ENCODE measurements at places on chromosomes 11 and 22.

- no peak for DNase-seq
These were observed 1.1 kb downstream of the OSBP start for GRCh38 chr11:59614277-59615119.

GRCh38 chr11:44149651-44150050 is 54.2 kb downstream of the EXT2 start:
- no peak for DNase-seq

- DNase-seq = no peak
These were observed 89.9 kb upstream of the LDLRAD3 start for GRCh38 chr11:35853971-35854370.

- no peak for DNase-seq
These were observed 414.9 kb downstream of the TBC1D22A start for GRCh38 chr22:47177334-47177815.

DNA sequence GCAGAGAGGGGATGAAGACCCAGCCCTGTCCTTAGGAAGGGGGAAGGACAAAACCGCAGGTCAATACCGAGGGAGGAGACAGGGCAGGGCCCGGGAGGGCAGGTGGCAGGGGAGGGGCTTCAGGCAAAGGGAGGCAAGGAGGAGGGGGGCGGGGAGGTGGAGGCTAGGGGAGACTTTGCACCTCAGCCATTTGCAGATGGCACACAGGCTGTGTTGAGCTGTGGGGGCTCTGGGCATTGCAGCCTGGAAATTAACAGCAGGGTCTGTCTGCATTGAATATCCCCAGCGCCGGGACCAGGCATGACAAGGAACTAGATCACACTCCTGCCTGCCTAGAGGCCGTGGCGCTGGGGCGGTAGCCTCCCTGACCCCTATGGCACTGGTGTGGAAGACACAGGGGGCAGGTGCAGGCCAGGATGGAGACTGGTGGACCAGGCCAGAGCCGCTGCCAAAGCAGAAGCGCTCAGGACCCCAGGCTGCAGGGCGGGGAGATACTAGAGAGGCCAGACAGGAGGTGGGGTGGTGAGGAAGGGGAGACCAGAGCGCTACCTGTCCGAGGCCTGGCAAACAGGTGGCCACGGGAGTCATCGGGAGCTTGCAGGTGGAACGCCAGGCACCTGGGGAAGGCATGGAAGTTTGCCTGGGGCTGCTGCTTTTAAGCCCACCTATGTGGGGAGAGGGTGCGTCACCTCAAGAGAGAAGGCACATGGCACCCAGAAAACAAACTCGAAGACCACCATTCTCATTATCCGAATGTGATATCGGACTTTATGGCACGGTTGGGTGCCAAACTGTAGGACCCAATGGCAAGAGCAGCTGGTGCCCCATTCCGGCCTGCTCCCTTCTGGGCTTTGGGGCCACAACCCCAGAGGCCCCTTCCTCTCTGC is 11.5 kb downstream of the CBX6 start:
- no peak for DNase-seq

DNA sequence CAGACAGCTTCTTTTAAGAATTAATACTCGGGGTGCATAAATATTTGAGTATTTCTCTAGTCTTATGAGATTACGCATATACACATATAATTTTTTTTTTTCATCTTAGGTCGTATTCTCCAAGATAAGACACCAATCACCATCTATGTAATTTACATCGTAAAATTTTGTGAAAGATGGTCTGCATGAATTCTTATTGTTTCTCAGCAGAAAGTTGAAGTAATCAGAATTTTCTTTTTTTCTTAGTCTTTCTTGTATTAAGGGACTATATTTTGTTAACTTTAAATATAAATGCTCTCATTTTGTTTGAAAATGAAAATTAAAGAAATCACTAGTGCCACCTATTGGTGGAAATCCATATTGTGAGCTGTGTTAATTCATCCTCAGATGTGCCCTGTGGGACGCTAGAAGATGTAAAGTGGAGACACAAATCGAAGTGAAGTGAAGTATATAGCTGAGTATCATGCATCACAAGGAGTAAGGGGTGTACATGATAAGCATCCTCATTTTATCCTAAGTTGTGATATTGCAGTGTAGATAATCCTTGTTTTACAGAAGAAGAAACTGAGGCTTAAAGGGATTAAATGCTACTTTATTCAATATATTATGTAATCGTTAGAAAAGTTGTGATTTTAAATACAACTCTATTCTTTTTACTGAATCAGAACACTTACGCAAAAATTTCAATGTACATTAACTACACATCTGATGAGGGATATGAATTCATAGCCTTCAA is 2084.3 kb downstream of the LRRC4C start:
- no peak for DNase-seq

- no peak for DNase-seq
These were observed 360.9 kb downstream of the OPCML start for GRCh38 chr11:133171374-133171773.

DNA sequence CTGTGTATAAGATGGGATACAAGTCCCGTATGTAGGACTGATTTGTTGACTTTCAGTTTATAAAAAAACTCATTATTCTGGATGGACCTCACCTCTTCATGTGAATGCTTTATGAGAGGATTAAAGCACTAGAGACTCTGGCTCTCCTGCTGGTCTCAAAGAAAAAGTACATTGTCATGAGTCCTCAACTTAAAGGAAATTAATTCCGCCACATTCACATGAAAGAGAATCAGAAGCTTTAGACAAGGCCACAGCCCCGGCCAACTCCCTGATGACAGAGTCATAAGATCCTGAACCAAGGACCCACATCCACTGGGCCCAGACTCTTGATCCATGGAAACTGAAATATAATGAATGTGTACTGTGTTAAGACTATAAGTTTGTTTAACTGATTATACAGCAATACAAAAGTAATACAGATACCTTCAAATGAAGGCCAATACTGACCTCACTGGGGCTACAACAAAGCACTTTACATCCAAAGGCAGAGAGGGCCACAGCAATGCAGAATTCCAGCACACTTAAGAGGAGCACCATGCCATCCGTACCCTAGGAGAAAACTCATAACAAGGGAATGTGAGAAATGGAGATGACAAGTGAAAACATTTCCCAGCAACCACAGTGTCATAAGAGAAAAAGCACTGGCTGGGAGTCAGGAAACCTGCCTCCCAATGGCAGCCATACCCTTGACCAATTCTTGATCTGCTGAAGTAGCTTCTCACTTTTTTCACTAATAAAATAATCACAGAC is 25.4 kb upstream of the MS4A6A start:
- no peak for DNase-seq

DNA sequence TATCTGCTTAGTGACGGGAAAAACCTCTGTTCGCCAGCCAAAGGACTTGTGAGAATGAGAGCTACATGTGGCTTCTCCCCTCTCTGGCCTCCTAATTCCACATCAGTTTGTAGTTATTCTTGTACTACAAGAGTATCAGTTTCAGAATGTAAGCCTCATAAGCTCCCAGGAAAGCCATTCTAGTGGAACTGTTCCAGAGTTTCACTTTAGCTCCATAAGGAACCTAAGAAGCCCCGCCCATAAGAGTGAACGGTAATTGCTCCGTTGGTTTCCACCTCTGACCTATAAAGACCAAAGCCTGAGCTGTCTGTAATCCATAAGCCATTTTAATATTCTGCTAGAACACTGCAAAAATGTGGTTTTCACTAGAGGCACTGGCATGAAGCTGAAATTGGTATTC is 53.0 kb downstream of the SIK3 start:
- no peak for DNase-seq

- DNase-seq = no peak
These were observed 1.3 kb downstream of the TIGD3 start for GRCh38 chr11:65355776-65356393.

GRCh38 chr11:75145972-75146519 is 4.9 kb upstream of the SLCO2B1 start:
- no peak for DNase-seq

DNA sequence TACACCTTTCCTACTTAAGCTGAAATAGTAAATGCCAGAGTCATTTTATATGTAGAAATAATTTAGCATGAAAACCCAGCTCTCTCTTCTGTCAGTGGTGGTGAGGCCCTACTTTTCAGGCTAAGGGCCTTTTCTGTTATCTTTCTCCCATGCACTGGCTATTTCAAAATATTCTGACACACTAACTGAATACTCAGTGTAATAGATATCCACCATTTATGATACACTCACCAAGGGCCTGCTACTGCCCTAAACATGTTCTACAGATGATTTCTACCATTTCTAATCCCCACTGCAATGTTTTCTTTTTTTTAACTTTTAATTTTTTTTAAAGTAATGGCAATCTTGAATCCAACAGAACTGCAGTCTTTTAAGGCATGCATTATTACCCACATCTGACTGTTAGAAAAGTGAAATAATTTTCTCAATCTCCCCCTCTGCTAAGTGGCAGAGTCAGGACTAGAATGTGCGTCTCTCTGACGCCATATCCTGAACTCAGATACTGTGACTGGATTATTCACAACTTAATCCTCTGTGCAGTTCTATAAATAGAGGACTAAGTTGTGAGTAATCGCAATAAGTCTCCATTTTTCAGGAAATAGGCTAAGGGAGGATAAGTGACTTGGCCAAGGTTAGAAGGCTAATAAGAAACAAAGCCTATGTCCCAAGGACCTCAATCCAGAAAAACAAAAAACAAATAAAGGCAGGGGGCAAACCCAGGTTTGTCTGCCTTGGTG is 44.0 kb downstream of the GRAMD1B start:
- DNase-seq = no peak

DNA sequence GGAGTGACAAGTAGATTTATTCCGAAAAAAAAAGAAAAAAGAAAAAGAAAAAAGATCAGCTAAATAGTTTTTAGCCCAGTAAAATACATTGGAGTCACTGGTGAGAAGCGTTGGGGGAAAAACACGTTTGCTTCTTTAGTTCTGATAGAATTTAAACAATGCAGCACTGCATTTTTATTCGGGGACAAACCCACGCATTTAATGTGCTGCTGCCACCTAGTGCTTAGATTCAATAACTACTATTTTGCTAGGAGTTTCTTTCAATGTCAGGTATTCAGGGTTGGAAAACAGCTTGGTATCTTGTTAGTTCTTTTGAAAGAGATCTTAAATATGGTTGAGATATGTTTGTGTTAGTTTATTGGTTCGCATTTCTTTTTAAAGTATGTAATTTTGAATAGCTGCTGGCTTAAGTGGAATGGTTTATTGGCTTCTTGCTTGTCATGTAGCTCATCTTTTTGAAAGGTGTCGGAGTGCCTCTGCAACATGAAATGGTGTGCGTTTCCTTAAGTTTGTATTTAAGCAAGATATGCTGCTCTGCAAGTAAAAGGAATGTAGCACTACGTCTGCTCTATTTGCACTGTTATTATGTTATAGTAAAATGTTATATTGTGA is 41.9 kb downstream of the SVIP start:
- DNase-seq = no peak

DNA sequence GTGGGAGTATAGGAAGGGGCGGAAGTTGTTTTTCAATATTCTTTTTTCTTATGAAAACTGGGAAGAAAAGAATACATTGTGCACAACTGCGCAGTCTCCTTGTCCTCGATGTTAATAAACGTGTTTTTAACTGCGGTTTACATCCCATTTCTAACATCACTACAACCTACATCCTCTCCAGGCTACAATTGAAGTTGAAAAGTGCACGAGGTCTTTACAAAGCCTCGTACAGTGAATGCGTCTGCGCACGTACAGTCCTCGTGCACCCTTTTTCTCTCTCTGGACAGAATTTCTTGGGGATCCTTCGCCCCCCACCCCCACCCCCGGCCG is 102.4 kb downstream of the WT1 start:
- no peak for DNase-seq

DNA sequence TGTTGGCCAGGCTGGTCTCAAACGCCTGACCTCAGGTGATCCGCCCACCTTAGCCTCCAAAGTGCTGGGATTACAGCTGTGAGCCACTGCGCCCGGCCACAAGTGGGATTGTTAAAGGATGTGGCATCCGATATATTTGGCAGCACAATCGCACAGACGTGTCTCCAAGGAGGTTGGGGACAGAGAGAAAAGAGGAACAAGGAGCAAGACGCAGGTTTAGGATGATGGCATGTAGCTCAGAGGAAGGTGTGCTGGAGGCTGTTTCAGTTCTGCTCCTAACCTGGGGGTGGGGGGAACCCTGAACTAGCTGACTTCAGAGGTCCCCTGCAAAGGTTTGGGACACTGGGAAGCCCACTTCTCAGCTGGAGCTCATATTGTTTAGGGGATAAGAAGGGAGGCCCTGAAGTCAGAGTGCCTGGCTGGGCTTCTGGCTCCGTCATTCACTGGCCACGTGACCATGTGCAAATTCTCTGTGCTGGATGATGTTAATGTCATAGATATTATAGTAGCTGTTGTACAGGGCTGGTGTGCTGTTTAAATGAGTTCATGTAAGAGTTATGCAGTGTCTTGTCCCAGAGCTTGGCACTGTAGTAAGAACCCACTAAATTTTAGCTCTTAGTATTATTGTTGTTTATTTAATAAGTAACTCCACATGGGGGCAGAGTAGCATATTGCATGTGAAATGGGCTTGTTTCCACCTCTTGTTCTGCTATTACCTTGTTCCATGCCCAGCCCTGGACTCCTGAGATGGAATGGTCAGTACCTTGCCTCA is 129.7 kb downstream of the ST3GAL4 start:
- DNase-seq = no peak

GRCh38 chr11:33617672-33618350 is 82.8 kb downstream of the C11orf91 start:
- DNase-seq = no peak

DNA sequence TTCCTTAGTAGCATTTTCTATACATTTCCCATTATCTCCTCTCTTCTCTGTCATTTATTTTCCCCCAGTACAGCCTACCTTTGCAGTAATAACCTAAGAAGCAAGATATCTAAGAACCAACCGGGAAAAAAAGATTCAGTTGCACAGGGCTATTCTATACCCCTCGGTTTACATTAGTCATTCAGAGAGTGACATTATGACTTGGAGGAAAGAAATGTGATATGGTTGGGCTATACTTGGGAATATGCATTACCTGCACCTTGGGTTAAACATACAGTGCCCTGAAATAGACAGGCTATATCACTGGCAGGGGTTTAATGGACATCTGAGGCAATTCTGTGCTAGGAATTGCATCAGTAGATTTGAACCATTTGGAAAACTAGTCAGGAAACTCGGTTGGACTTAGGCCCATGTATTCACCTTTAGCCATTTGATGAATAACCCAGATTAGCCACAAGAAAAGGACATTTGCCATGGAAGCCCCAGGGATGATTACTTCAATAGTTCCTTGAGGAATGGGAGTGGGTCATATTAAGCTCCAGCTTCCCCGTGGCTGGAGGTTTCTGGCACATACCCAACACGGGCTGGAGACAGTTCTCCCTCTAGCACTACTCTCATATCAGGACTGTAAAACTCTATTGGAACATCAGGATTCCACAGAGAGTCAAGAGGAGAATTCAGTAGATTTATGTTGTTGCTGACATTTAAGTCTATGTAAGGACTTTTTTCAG is 973.2 kb downstream of the NTM start:
- DNase-seq = no peak

- no peak for DNase-seq
These were observed 60.6 kb upstream of the ARHGAP20 start for GRCh38 chr11:110772863-110773262.

- DNase-seq = no peak
These were observed 22.9 kb downstream of the UBASH3B start for GRCh38 chr11:122678406-122678805.

Data from ascending aorta (tissue), 2 donors.